ENCODE measurements at places on chromosomes 12 and 14.

DNA sequence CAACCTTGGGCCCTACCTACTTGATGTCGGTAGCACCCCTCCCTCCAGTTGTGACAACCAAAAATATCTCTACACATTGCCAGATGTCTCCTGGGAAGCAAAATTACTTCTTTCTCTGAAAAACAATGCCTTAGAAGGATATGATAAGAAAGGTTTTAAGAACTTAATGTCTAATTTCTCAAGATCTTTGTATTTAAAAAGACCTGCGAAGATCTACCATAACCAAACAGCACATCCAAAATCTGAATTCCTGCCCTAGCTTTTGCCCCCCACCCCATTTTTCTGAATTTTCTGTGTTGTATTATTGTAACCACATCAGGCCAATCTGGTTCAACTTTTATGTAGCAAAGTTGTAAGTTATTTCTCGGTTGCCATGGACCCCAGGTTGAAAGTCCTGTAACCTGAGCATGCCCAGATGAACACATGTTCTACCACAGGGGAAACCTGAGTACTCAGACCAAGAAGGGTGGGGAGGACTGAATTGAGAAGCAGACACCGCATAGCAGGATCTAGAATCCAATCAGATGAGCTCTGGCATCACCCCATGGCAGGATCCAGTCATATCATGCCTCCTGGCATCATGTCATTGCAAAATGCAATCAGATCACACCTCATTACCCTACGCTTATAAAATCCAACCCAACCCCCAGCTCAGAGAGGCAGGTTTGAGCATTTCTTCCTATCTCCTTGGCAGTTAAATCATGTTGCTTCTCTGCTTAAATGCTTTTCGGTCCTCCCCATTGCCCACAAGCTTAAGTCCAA lies 8.7 kb downstream of the TMEM253 start:
- no peak for DNase-seq

DNA sequence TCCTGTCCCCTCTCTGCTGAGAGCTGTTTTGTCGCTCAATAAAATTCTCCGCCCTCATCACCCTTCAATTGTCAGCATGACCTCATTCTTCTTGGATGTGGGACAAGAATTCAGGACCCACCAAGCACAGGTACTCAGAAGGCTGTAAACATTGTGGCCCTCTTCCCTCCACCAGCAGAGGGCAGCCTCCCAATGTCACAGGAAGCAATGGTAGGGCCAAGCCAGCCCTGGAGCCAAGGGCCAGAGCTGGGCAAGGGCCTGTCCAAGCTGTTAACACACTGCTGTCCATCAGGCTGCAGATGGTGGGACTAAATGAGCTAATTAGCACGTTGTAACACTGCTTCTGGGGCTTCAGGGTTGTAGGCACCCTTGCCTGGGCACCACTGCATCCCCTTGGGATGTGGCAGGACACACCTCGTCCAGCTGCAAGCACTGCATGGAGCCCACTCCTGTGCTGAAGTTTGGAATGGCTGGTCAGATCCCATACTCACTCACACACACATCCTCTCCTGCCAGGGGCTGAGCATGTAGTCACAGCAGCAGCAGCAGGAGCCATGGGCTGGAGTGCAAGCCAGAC lies 62.7 kb upstream of the HECTD1 start:
- no peak for DNase-seq

DNA sequence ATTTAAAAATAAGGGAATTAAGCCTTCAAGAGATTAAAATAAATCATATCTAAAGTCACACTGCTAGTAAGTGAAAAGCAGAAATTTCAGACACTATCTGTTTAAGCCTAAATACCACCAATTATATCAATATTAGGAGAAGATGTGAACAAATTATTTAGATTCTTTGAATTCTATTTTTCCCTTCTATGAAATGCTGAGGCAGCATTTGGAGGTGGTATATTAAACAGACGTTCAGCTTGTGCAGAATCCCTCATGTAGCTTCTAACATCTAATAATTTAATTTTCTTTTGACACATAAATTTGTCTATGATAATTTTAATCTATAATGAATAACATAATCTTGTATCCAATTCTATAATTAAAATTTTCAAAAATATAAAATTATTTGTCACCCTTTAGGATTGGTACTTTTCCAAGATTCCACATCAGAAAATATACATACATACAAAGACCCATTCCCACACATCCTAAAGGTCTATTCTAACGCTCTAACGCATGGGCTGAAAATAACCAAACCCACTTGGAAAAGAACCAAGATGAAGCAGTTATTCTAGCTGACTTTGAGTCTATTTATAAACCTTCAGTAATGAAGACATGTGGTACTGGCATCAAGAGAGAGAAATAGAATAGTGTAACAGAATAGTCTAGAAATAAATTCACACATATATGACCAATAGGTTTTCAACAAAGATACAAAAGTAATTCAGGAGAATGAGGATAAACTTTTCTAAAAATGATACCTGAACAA lies 751.8 kb downstream of the GALC start:
- no peak for DNase-seq

GRCh38 chr14:23776296-23776695 lies 140.1 kb downstream of the DHRS2 start:
- no peak for DNase-seq
